T-helper 2 cell (primary cell): ENCODE measurements at places on chromosomes 1 and 21.

DNA sequence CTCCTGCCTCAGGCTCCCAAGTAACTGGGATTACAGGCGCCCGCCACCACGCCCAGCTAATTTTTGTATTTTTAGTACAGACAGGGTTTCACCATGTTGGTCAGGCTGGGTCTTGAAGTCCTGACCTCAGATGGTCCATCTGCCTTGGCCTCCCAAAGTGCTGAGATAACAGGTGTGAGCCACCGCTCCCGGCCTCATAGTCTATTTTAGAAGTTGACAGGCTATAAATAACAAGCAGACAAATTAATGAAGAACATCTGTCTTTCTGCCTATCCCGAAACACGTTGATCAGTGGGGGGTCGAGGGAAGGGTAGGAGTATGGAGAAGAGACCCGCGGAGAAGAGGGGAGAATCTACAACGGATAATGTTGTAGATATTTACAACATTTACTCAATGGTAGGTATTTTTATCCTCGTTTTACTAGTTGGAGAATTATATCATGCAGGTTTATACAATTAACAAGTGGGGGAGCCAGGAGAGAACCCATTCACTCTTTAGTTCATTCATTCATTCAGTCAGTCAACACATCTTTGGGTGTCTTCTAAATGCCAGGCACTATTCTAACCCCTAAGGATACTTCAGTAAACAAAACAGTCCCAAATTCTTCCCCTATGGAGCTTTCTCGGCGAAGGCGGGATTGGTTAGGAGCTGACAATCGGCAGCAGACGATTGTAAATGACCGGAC is 497 bp upstream of the IFNAR2 start:
- DNase-seq: no peak

DNA sequence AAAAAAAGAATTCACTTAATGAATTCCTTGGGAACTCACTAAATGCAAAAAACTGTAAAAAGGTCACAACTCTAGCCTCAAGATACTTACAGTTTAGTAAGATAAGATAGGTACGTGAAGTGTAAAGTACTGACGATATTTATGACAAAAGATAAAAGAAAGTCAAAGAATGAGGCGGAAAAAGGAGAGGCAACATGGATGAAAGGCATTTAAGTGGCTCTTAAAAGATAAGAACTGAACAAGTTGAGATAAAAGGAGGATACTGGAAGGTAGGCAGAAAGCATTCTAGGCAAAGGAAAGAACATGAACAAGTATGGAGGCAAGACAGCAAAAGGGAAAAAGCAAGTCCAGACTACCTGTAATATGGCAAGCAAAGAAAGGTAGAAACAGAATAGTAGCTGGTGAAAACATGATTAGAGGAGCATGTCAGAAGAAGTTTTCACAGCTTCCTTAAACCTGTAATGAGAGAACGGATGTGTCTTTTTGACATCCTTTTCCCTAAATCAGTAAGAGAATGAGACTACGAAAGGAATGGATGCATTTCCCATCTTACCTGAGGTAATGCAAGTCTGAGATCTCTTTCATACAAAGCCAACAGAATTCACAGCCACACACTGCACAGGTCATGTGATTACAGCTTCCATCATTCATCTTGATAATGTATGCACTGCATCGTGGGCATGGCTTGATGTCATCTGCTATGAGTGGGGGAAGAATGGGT is 16.8 kb downstream of the RNF19B start:
- no peak for DNase-seq

GRCh38 chr1:157992031-157992832 is 1.2 kb upstream of the KIRREL1 start:
- no peak for DNase-seq

GRCh38 chr1:158506369-158506987 is 34.5 kb downstream of the OR10R2 start:
- DNase-seq: peak; percentile 1

- peak; percentile 54 for DNase-seq
Observed at GRCh38 chr1:32014948-32015273, 1.2 kb downstream of the KHDRBS1 start.

GRCh38 chr1:156795787-156796186 is 20.9 kb downstream of the SH2D2A start:
- no peak for DNase-seq

DNA sequence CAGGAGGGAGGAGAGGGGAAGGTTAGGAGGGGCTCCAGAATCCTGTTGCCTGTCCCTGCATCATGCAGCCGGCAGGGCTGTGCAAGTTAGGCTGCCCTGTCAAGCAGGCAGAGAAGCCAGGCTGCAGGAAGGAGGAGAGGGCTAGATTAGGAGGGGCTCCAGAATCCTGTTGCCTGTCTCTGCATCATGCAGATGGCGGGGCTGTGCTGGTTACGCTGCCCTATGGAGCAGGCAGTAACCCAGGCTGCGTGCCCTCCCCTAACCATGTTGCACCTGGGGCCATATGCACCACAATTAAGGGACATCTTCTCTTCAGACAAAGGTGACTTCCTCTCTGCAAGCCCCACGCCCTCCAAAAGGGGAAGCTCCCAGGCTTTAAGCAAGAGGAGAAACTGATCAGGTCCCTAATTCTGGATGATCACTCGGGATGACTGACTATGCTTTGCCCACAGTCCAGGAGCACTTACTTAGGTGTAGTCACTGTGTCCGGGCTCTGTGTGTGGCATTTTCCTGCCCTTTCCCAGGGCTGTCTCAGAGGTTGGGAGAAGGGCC is 457.4 kb downstream of the SETD4 start:
- no peak for DNase-seq
